ENCODE measurements at places on chromosomes 5 and 9. TPM values are rescaled to one million over a fixed set of nuclear protein-coding genes. Genes with fewer than 3 reads are reported as not detected.

The EQTN gene
- not detected for total RNA-seq

The FER gene
- 5.1 TPM for total RNA-seq

The FAM13B gene
- total RNA-seq = 6.5 TPM

The IL6ST gene
- total RNA-seq = 218 TPM

The EGFL7 gene
- total RNA-seq = 49.3 TPM

The MEGF10 gene
- 0.92 TPM for total RNA-seq

DNA sequence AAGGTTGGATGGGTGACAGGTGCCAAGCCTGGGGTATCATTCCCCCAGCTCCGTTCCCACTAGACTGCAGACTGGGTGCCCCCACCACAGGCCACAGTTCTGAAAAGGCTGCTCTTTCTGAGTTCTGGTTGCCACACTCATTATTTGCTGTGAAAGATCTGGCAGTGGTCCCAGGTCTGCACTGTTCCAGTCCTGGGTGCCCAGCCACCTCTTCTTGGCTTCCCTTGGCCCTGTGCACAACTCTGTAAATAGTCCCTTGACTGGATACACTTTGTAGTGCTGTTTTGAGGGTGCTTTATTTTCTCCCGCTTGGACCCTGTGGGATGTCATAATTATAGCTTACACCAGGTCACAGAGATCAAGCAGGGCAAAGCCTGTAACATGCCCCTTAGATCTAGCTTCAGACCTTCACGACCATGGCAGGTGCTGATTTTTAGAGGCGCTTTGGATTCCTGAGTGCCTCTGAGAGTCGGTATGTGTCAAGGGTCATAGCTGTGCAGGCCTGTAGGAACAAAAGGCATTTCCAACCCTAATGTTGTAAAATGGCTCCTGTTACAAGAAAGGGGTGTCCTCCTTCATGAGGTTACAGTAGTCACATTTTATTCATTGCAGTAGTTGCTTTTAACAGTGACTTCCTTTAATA, 344.9 kb downstream of the ICE1 start:
- H3K27me3 ChIP-seq = no peaks in the 10 kb centered on the region
- no peak overlapping the region for H3K4me3 ChIP-seq
- H3K36me3 ChIP-seq = no peaks in the 10 kb centered on the region
- H3K27ac ChIP-seq = peak overlapping the region; percentile 17
- peak; percentile 92 for DNase-seq

GRCh38 chr5:66617226-66617861, 21.2 kb downstream of the MAST4 start:
- no peaks in the 10 kb centered on the region for H3K36me3 ChIP-seq

- H3K4me1 ChIP-seq = no peaks in the 10 kb centered on the region
- H3K36me3 ChIP-seq = no peaks in the 10 kb centered on the region
- H3K27ac ChIP-seq = no peak overlapping the region
- H3K27me3 ChIP-seq = no peaks in the 10 kb centered on the region
- H3K4me3 ChIP-seq = no peak overlapping the region
These were observed 13.0 kb downstream of the C1QTNF2 start for GRCh38 chr5:160357394-160357793.

GRCh38 chr5:77239126-77239741, 28.8 kb downstream of the PDE8B start:
- no peak overlapping the region for H3K4me3 ChIP-seq
- no peaks in the 10 kb centered on the region for H3K36me3 ChIP-seq
- H3K4me1 ChIP-seq = no peaks in the 10 kb centered on the region
- H3K27me3 ChIP-seq = no peaks in the 10 kb centered on the region
- no peak for DNase-seq

- H3K27me3 ChIP-seq = no peaks in the 10 kb centered on the region
- H3K4me1 ChIP-seq = no peaks in the 10 kb centered on the region
- no peak overlapping the region for H3K4me3 ChIP-seq
- no peaks in the 10 kb centered on the region for H3K36me3 ChIP-seq
- no peak for DNase-seq
- H3K27ac ChIP-seq = no peak overlapping the region
These were observed 43.3 kb upstream of the EQTN start for GRCh38 chr9:27340285-27340674.

DNA sequence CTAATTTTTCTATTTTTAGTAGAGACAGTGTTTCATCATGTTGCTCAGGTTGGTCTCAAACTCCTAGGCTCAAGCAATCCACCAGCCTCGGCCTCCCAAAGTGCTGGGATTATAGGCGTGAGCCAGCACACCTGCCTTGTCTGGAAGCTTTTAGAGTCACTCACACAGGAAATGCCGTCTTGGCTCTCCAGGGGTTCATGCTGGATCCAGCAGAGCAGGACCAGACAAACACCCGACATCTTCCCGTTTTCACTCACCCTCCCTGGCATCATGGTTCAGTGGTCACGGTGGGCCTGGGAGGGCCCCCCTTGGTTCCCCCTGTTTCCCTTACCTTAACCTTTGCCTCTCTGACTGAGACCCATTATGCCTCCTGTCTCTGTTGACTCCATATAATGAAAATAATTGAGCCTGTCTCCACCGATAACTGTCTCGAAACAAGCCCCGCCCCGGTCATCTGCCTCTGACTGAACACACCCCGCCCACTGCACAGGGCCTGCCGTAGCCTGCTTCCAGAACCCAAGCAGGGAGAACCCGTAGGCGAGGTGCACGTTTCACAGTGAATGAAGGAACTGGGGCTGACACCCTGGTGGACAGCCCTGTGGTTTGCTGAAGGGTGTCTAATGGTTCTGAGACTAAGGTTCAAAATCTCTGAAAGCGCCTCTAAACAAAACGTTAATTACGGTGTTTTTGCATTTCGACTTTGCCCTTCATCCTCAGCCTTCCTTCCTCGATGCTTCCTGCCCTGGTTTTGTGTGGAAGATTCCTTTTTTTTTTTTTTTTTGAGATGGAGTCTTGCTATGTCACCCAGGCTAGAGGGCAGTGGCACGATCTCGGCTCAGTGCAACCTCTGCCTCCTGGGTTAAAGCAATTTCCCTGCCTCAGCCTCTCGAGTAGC, 39.7 kb upstream of the SPRY4 start:
- no peaks in the 10 kb centered on the region for H3K4me1 ChIP-seq
- no peak overlapping the region for H3K4me3 ChIP-seq
- no peaks in the 10 kb centered on the region for H3K36me3 ChIP-seq

GRCh38 chr5:95923918-95924544, 37.6 kb downstream of the ELL2 start:
- H3K27me3 ChIP-seq = no peaks in the 10 kb centered on the region
- no peak for DNase-seq
- H3K36me3 ChIP-seq = no peaks in the 10 kb centered on the region
- H3K4me3 ChIP-seq = no peak overlapping the region
- no peaks in the 10 kb centered on the region for H3K4me1 ChIP-seq

DNA sequence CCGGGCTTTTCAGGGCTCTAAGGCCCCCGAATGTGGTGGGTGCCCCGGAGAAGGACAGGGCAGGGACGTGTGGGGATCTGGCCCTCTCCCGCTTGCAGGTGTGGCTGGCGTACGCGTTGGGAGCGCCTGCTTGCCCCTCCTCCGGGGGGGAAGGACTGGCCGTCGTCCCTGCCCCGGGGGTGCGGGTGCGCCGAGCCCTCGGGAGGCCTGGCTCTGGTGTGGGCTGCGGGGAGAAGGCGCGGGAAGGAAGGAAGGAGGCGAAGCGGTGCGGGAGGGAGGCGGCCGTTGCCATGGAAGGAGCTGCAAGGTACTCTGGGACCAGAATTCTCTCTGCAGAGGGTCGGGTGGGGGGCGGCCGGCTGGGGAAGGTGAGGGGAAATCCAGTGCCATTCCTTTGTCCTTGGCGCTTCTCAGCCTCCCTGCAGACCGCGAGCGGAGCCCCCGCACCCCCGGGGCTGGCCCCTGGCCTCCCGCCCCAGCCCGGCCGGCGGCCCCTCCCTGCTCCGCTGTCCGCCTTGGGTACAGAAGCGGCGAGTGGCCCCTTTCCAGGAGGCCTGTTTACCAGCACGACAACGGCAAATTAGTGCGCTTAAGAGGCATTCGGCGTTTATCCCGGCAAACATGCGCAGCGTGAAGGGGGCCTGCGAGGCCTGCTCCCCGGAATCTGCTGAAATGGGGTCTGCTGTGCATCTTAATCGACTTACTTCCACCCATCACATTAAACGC, 67.1 kb upstream of the UNC5A start:
- no peak overlapping the region for H3K4me3 ChIP-seq
- H3K27ac ChIP-seq = no peak overlapping the region
- no peaks in the 10 kb centered on the region for H3K4me1 ChIP-seq
- DNase-seq = peak; percentile 35
- no peaks in the 10 kb centered on the region for H3K36me3 ChIP-seq
- no peaks in the 10 kb centered on the region for H3K27me3 ChIP-seq

DNA sequence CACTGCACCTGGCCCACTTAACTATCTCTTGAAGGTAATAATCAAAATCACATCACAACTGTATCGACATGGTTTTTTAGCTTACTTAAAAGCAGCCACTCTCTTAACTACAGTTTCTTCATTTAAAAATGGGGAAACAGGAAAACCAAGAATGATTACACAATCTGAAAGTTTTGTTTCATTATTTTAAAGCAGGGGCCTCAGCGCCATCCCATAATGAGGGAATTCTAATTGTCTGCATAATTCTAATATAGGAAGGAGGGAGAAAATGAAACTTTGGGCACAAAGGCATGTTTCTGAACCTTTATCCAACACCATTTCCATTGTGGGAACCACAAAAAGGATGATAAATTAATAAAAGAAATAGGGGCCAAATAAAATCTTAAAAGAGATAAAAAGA, 7.6 kb downstream of the HACD4 start:
- no peaks in the 10 kb centered on the region for H3K4me1 ChIP-seq
- no peak overlapping the region for H3K4me3 ChIP-seq
- H3K27me3 ChIP-seq = no peaks in the 10 kb centered on the region
- H3K27ac ChIP-seq = no peak overlapping the region
- H3K36me3 ChIP-seq = no peaks in the 10 kb centered on the region

GRCh38 chr5:56433039-56433617, 200.0 kb upstream of the ANKRD55 start:
- DNase-seq = no peak
- H3K36me3 ChIP-seq = no peaks in the 10 kb centered on the region
- no peaks in the 10 kb centered on the region for H3K4me1 ChIP-seq
- H3K27ac ChIP-seq = no peak overlapping the region

DNA sequence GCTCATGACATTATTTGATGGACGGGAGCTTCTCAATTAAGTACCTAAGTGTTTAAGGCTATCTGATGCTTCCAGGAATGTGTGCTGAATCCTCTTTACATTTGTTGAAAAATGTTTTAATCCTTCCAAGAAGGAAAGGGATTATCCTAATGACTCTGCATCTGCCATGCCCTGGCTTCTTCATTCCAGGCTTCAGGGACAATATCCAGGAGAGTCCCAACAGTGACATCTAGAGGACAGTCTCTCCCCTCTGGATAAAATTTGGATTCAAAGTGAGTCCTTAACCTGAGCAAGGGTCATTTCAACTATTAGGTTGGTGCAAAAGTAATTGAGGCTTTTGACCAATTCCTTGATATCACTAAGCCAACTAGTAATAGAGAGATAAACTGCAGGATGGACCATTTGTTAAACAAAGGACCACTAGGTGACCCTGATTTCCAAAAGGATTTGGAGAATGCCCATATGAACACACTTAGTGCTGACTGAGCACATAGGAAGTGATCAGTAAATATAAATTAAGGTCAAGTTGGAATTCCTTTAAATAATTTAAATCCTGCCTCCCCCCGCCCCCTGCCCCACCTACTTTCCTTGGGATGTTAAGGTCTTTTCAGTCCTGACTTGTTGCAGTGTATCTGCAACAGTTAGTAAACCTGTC, 19.1 kb downstream of the TNFSF8 start:
- H3K36me3 ChIP-seq = no peaks in the 10 kb centered on the region
- no peak for DNase-seq
- no peak overlapping the region for H3K4me3 ChIP-seq
- H3K27ac ChIP-seq = no peak overlapping the region
- H3K27me3 ChIP-seq = no peaks in the 10 kb centered on the region

DNA sequence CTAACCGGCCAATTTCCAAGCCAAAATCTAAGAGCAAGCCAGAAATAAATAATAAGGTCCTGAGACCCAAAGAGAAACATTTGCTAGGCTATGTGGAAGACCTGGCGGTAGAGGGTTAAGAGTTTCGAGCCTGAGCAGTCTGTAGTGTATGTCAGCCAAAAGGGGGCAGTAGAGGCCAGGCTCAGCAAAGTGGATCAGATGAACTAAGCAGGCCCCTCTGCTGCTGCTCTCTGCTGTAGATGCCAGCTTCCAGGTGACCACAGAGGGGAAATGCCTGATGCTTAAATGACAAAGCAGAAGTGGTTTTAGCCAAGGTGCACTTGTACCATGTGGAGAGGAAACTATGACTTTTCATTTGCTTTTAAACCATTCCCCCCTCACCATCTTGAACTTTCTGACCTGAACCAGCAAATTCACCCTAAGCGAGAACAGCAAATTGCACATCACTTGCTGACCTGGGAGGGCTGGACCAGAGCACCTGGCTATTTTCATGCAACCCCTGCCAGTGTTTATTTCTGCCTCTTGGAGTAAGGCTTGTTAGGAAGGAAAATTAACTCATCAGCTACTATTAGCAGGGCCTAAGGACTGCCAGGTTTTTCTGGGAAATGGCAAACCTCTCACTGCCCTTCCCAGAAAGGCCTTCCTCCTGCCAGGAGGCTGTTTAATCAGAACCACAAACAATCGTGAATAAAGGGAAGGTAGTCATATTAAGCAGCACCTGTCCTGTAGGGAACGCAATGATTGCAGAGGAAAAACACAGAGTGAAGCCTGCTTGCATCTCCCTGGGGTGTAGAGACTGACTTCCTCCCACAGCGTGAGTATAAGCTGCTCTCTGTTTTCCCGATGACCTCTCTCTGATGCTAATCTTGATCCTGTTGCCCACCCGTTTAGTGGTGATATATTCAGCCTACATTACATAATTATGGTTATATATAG, 818.2 kb downstream of the TLR4 start:
- no peak for DNase-seq
- H3K27me3 ChIP-seq = no peaks in the 10 kb centered on the region
- no peak overlapping the region for H3K4me3 ChIP-seq
- H3K36me3 ChIP-seq = no peaks in the 10 kb centered on the region
- H3K4me1 ChIP-seq = no peaks in the 10 kb centered on the region

- no peaks in the 10 kb centered on the region for H3K36me3 ChIP-seq
- no peak for DNase-seq
- H3K27me3 ChIP-seq = no peaks in the 10 kb centered on the region
- H3K27ac ChIP-seq = no peak overlapping the region
These were observed 37.0 kb downstream of the RNF130 start for GRCh38 chr5:180034564-180034963.

All from right lobe of liver (tissue), 6 donors.